ENCODE measurements at places on chromosomes 3 and 15.

DNA sequence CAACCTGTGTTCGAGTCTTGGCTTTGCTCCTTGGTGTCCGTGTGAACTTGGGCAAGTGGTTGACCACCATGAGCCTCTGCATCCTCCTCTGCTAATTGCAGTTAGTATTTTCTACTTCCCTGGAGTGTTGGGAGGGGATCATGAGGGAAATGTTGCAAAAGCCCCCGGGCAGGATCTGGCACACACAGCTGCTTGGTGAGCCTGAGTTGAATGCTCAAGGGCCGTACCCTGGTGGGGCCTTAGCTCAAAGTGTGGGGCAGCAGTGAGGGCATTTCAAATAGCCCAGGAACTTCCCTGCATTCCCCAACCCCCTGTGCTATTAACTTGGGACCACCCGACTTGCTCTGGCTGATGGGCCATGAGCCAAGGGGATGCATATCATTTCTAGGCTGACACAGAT is 94.9 kb upstream of the SLC6A11 start:
- no peak for DNase-seq

GRCh38 chr3:31431321-31431720 is 101.4 kb upstream of the STT3B start:
- DNase-seq, result no peak

DNA sequence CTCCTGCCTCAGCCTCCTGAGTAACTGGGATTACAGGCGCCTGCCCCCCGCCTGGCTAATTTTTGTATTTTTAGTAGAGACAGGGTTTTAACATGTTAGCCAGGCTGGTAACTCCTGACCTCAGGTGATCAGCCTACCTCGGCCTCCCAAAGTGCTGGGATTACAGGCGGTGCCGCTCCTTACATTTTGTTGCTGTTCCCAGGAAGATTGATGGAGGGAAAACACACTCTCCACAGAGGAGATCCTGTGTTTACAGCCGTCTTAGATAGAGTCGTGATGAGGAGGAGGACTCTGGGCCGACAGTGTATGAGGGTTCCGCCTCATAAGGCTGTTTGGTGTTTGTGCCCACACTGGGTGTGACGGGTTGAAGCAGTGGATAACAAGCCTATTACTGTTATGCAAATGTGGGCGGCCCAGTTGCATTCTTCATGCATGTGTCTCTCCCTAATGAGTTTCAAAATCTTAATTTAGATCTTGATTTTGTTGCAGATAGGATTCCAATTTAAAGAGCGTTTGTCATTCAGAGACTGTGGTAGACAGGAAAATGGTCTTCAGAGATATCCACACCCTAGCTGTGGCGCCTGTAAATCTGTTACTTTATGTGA is 60.0 kb downstream of the APBA2 start:
- DNase-seq, result no peak

GRCh38 chr15:81947548-81947947 is 98.3 kb downstream of the MEX3B start:
- no peak for DNase-seq

- no peak for DNase-seq
Measured at GRCh38 chr15:26848498-26848897, 18.4 kb upstream of the GABRA5 start.

- DNase-seq, result no peak
Measured at GRCh38 chr15:96223939-96224338, 106.6 kb upstream of the NR2F2 start.

DNA sequence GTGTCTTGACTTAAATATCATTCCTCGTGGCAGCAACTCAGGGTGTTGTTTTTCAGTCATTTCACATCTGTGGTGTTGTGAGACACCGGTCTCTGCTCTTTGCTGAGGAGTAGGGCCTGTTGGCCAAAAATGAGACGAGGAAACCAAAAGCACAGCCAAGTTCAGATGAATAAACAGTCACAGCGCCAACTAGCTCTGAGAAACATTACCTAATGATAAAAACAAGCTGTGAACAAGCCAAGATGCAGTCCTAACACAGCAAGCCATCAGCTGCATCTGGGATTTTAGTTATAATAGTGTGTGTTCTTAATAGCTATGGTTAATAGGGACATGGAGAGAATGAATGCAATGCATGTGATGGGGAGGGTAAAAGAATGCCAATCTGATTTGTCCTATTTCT is 843.4 kb upstream of the DPPA4 start:
- DNase-seq, result peak; percentile 8

GRCh38 chr15:66254089-66254950 is 770 bp upstream of the MEGF11 start:
- DNase-seq, result no peak

- DNase-seq, result no peak
Measured at GRCh38 chr3:190620886-190621608, 107.2 kb downstream of the IL1RAP start.

DNA sequence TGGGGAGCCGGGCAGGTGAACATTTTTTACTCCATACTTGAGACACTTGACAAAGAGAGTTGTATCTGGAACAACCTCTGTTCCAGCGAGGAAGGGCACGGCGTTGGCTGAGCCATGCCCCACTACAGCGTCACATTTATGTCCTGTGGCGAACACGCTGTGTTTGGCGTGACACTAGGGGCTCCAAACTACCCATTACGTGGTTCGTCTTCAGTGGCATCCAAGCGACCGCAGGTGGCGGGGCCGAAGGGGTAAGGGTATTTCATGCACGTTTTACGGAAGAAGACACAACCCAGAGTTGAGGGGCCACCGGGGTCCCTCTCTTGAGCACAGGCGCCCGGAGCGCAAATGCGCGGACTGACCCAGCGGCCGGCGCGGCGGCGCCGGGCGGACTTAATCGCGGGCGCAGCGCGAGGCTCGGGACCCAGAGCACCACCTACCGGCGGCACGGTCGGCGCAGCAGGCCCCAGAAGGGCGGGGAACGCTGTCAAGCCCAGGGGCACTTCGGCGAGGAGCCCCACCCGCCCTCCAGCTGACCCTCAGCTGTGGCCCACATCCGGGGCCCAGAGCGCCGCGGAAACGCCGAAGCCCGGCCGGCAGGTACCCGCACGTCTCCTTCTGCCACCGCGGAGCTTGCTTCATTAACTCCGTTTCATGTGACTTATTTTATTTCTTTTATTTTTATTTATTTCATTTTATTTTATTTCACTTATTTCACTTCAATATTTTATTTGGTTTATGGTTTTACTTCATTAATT is 36.4 kb upstream of the TRIM71 start:
- DNase-seq, result peak; percentile 40

GRCh38 chr15:46129145-46129544 is 494.3 kb downstream of the SQOR start:
- no peak for DNase-seq

DNA sequence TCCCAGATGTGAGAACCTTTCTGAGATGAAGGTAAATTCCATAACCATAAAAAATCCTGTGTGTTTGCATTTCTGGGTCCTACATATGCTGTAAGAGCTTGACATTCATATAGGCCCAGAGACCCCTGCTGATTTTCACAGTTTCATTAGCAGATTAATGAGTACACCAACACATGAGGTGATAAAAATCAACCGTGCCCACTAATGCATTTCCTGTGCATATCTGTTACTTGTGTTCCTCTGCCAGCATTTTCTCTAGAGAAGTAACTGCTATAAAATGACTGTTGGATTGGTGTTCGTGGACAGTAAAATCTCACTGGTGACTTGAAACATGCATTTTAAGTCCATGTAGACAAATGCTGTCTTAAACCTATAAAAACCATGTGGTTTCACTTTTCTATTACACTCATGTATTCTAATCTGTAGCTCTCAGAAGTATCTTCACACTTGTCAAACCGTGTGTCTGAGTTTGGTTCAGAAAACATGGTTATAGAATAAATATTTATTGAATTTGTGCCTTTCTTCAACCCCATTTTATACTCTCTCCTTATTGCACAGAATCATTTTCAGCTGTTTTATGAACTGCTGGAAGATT is 14.6 kb downstream of the MAP2K5 start:
- no peak for DNase-seq

- DNase-seq, result no peak
Measured at GRCh38 chr3:36992806-36993325, at the start of gene EPM2AIP1. Gene EPM2AIP1 (minus strand): TSS chr3:36993131. CDS start chr3:36993077, 54 bp downstream.

GRCh38 chr3:100957261-100957986 is 35.8 kb downstream of the ABI3BP start:
- DNase-seq, result no peak

GRCh38 chr3:58638591-58638990 is 28.0 kb downstream of the FAM3D start:
- no peak for DNase-seq

DNA sequence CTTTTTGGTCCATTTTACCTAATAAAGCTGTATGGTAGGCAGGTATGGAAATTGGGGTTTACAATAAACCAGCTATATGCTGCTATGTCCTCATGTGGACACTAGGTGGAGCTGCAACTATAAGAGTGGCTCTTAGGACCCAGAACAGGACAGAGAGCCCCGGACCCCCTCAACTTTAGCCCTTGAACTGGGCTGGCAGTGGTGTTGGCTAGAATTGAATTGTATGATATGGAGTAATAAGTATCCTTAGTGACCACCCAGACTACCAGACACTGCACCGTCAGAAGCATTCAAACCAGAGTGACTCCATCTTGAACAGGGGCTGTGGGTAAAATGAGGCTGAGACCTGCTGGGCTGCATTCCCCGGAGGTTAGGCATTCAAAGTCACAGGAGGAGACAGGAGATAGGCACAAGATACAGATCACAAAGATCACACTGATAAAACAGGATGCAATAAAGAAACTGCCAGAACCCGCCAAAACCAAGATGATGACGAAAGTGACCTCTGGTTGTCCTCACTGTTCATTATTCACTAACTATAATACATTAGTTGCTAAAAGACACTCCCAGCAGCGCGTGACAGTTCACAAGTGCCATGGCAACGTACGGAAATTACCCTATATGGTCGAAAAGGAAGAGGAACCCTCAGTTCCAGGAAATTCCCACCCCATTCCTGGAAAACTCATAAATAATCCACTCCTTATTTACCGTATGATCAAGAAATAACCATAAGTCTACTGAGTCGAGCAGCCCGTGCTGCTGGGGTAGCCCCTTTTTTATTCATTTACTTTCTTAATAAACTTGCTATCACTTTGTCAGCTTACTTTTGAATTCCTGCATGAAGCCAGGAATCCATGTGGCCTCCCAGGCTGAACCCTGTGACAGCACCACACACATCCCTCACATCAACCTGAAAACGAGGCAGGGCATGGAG is 68.7 kb upstream of the BLM start:
- peak; percentile 44 for DNase-seq

DNA sequence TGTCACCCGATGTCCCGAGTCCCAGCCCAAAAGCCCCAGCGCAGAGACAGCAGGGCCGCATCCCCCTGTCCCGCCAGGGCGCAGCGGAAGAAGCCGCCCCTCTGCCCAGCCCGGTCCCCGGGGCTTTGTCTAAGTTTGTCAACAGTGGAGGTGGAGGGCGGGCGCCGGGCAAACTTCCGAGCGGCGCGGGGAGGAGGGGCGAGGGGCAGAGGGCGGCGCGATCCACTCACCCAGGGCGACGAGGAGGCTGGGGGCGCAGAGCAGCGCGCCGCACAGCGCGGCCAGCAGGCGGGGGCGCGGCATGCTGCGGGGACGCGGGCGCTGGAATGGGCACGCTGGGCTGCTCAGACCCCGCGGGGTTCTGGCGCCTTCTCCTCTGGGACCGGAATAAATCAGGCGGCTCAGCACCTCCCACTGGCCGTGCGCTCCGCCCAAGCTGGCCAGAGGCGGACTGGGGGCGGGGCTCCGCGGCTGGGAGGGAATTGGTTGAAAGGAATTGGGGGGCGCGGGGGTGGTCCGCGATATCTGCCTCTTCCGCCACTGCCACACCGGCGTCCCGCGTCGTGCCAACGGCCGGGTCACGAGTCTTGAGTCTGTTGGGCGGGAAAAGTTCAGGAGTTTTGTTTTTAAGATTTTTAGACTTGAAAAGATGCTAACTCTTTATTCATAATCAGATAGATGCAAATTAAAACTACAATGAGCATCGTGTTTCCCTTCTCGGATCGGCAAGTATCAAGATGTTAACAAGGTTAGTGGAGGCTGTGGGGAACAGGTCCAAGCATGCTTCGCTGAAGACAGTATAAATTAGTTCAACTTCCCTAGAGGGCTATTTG is at the start of gene MFGE8:
Gene MFGE8 (minus strand): TSS at position 363 of the 833 bp plus-strand sequence. CDS start 60 bp downstream, at position 303.
- DNase-seq, result peak; percentile 59

GRCh38 chr3:192302721-192303120 is 424.6 kb downstream of the FGF12 start:
- DNase-seq, result no peak

- DNase-seq, result no peak
Measured at GRCh38 chr3:71838406-71838805, 53.5 kb upstream of the PROK2 start.

Data from putamen (tissue), 1 donor.